Mesenteric fat pad (tissue), 1 donor: ENCODE measurements at places on chromosomes 12 and 14. TPM values are rescaled to one million over a fixed set of nuclear protein-coding genes. Genes with fewer than 3 reads are reported as not detected.

The GLT1D1 gene
- 4.1 TPM for total RNA-seq

The KRT77 gene
- total RNA-seq = not detected

The LRP1-AS gene
- not detected for total RNA-seq

The IL31 gene
- not detected for total RNA-seq

The TMEM63C gene
- total RNA-seq = 0.51 TPM

The ADGRD1 gene
- 28.5 TPM for total RNA-seq

The NOVA1 gene
- total RNA-seq = 11.7 TPM

The TMEM119 gene
- total RNA-seq = 13.0 TPM

The IKZF4 gene
- 25.8 TPM for total RNA-seq

The KRT80 gene
- total RNA-seq = not detected

The TAS2R13 gene
- 1.2 TPM for total RNA-seq

The CEP290 gene
- total RNA-seq = 11.5 TPM

The TAS2R9 gene
- total RNA-seq = not detected

The TXNDC16 gene
- total RNA-seq = 3.6 TPM

The PLBD1 gene
- 35.7 TPM for total RNA-seq

The CLBA1 gene
- 2.8 TPM for total RNA-seq

The ZNF891 gene
- 1.8 TPM for total RNA-seq

The SLC17A8 gene
- not detected for total RNA-seq

The CARMIL3 gene
- 0.61 TPM for total RNA-seq

The GUCY2C gene
- not detected for total RNA-seq

The TPPP2 gene
- not detected for total RNA-seq

The ARG2 gene
- total RNA-seq = 6.6 TPM

The PRH2 gene
- not detected for total RNA-seq

The SLC38A6 gene
- 20.1 TPM for total RNA-seq

The RTL1 gene
- total RNA-seq = not detected

The KERA gene
- not detected for total RNA-seq

The GALNT16 gene
- total RNA-seq = 14.9 TPM

The TEX52 gene
- not detected for total RNA-seq

The SLC6A15 gene
- total RNA-seq = not detected

The PLEKHD1 gene
- 0.19 TPM for total RNA-seq

The PRIMA1 gene
- 1.3 TPM for total RNA-seq

The HOXC9 gene
- 0.42 TPM for total RNA-seq

The LHX5 gene
- total RNA-seq = not detected

The CLEC9A gene
- total RNA-seq = not detected

The OR6C76 gene
- total RNA-seq = not detected

The FLRT2 gene
- total RNA-seq = 20.0 TPM

The P2RX2 gene
- not detected for total RNA-seq

The NTS gene
- not detected for total RNA-seq

The SYCP3 gene
- total RNA-seq = not detected

The HOXC11 gene
- total RNA-seq = not detected

The FOXG1 gene
- not detected for total RNA-seq

The KLRC1 gene
- total RNA-seq = 0.80 TPM

The FAM222A gene
- total RNA-seq = 2.7 TPM
